Activated naive CD4-positive, alpha-beta T cell treated with anti-CD3 and anti-CD28 coated beads for 36 hours (primary cell): ENCODE measurements at places on chromosomes 12 and 14. TPM values are rescaled to one million over a fixed set of nuclear protein-coding genes. Genes with fewer than 3 reads are reported as not detected.

GRCh38 chr14:50829489-50830043 is 1.4 kb downstream of the NIN start:
- H3K27me3 ChIP-seq: no peaks in the 10 kb centered on the region
- DNase-seq: peak; percentile 22
- peak overlapping the region; percentile 48 for H3K27ac ChIP-seq

DNA sequence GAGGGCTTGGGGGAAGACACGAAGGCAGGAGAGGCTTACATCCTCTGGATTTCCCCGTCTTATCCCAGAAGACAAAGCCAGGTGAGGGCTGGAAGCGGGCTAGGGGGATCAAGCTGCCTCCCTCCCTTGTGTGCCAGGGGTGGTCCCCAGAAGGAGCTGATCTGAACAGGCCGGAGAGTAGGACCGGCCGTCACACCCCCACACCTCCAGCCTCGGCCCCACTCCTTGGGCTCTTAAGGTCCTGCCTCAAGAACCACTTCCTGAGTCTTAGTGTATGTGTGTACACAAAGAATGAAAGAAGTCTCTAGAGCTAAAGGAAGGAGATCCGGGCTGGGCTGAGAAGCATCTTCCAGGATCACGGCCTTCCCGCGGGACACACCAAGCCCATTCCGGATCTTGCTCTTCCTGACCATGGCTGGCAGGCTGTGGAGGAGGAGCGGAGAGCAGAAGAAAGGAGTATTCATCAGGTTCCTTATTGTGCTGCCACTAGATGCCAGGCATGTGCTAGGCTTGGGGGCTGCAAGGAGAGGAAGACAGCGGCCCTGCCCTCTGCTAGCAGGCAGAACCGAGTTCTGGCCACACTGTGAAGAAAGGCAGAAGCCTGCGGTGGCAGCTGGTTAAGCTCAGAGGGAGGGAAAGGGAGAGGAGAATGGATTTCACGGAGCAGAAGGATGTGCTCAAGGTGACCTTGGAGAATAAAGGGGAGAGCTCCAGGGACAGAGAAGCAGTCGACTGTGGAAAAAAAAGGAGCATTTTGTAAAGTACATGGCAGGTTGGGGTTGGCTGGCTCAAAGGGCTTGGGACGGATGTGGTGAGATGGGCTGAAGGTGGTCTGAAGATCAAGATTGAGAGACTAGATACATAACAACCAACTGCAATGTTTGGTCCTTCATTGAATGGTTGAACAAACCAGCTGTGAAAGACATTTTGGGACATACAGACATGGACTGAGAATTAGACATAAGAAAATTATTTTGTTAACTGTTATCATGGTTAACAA is 1.3 kb upstream of the CD63 start:
- peak; percentile 41 for DNase-seq
- no peaks in the 10 kb centered on the region for H3K27me3 ChIP-seq
- peak overlapping the region; percentile 90 for H3K4me3 ChIP-seq
- H3K36me3 ChIP-seq: no peaks in the 10 kb centered on the region

Gene WNT1
- total RNA-seq: not detected

DNA sequence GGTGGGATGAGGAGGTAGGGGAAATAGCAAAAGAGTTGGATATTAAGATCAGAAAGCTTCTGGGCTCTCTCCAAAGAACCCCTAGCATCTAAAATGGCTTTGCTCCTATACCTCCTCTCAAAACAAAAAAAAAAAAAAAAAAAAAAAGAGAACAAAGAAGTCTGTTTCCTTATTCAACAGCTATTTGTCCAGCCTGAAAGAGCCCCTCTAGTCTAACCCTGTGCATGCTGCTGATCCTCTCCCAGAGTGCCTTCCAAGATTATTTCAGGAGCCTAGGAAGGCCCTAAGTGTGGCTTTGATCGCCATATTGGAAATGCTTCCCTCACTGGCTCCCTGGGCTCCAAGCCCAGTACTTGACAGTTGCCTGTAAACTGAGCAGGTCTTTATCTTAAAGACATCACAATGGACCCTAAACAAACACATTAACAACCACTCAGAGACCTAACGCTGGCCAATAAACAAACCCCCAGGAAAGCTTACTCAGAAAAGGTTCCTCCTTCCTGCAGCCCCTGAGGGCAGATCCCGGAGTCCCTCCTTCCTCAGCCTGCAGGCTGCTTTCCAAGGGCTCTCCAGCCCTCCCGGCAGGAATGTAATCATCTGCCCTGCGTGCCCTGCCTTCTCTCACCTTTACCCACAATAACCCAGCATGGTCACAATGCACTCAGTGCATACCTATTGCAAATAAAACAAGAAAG is 17.4 kb upstream of the COL2A1 start:
- H3K27ac ChIP-seq: no peak overlapping the region
- peaks cover 2% of the 10 kb centered on the region for H3K27me3 ChIP-seq
- no peaks in the 10 kb centered on the region for H3K36me3 ChIP-seq
- no peak for DNase-seq
- H3K4me3 ChIP-seq: no peak overlapping the region
- H3K4me1 ChIP-seq: no peaks in the 10 kb centered on the region

- H3K27ac ChIP-seq: no peak overlapping the region
- H3K4me3 ChIP-seq: no peak overlapping the region
- no peaks in the 10 kb centered on the region for H3K36me3 ChIP-seq
- no peak for DNase-seq
- H3K4me1 ChIP-seq: no peaks in the 10 kb centered on the region
These were observed 6.1 kb downstream of the KRT6B start for GRCh38 chr12:52445876-52446275.

Gene NTF3
- not detected for total RNA-seq

Gene GRIN2B
- not detected for total RNA-seq

DNA sequence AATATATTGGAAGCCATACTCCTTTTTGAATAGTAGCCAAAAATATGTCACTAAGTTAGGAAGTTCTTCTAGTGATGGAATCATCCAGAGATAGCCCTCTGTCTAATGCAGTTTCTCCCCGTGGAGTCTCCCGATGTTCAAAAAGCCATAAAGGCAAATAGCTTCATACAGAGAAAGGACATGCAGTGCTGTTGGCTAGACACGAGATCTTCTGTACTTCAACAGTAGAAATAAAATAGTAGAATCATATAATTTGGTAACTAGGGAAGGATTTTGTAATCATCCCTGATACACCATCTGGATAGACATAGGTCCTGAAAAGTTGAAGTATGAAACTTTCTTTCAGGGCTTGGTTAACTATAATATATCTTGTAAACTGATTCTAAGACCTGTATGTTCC is 27.6 kb downstream of the LRFN5 start:
- no peak for DNase-seq
- H3K27ac ChIP-seq: no peak overlapping the region
- no peaks in the 10 kb centered on the region for H3K4me1 ChIP-seq
- H3K36me3 ChIP-seq: no peaks in the 10 kb centered on the region
- H3K27me3 ChIP-seq: peaks cover 9% of the 10 kb centered on the region

GRCh38 chr14:29654901-29655550 is 272.6 kb downstream of the PRKD1 start:
- H3K27ac ChIP-seq: no peak overlapping the region
- no peak for DNase-seq
- H3K36me3 ChIP-seq: no peaks in the 10 kb centered on the region
- H3K4me3 ChIP-seq: no peak overlapping the region
- no peaks in the 10 kb centered on the region for H3K4me1 ChIP-seq

Gene PIANP
- 0.27 TPM for total RNA-seq

Gene ENDOU
- total RNA-seq: 0.15 TPM

GRCh38 chr12:96811083-96811482 is 96.0 kb upstream of the NEDD1 start:
- no peak overlapping the region for H3K27ac ChIP-seq
- H3K4me3 ChIP-seq: no peak overlapping the region
- no peaks in the 10 kb centered on the region for H3K36me3 ChIP-seq
- no peaks in the 10 kb centered on the region for H3K4me1 ChIP-seq

DNA sequence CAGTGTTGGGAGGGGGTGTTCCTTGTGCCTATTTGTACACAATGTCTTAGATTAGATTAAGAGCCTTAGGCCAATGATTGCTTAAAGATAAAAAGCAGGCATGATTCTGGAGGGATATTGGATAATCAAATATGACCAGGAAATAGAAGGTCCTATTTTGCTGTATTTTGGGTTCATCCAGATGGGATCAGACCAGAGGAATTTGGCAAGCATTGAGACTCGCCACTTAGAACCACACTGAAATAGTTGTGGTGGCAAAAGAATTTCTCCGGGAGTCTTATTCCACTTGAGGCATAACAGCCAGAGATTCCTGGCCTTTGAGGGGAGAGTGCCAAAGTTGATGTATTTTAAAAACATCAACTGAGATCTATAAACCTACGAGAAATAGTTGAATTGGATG is 327.2 kb downstream of the RAD51B start:
- no peak overlapping the region for H3K4me3 ChIP-seq
- no peaks in the 10 kb centered on the region for H3K27me3 ChIP-seq
- H3K36me3 ChIP-seq: peaks cover 3% of the 10 kb centered on the region
- H3K4me1 ChIP-seq: peaks cover 16% of the 10 kb centered on the region
- no peak for DNase-seq

DNA sequence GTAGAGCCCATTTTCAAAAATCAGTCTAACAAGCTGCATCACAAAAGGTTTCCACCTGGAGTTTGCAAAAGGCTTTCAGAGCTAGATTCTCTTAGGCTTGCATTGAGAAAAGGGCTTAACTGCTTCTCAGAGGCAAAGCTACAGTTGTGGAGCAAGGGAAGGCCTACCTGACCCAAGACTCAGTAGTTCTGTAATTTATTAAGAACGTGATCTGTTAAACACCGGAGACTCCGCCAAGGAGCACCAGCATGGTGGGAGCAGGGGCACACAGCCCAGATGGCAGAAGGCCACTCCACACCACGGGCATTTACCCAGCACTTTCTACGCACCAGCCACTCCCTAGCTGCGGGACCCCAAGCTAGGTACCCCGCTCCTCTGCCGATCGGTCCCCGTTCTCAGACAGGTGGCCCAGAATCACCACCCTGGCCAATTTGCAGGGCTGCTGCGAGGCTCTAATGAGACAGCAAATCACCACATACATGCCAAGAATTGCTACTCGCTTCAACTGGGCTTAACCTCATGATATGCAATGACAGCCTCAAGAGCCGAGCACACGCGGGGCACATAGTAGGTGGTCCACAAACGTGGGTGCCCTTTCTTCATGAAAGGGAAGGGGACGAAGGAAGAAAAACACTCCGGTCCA is 1.5 kb downstream of the ITPK1 start:
- no peaks in the 10 kb centered on the region for H3K27me3 ChIP-seq
- no peak overlapping the region for H3K27ac ChIP-seq
- peaks cover 24% of the 10 kb centered on the region for H3K4me1 ChIP-seq
- peak overlapping the region; percentile 77 for H3K4me3 ChIP-seq

DNA sequence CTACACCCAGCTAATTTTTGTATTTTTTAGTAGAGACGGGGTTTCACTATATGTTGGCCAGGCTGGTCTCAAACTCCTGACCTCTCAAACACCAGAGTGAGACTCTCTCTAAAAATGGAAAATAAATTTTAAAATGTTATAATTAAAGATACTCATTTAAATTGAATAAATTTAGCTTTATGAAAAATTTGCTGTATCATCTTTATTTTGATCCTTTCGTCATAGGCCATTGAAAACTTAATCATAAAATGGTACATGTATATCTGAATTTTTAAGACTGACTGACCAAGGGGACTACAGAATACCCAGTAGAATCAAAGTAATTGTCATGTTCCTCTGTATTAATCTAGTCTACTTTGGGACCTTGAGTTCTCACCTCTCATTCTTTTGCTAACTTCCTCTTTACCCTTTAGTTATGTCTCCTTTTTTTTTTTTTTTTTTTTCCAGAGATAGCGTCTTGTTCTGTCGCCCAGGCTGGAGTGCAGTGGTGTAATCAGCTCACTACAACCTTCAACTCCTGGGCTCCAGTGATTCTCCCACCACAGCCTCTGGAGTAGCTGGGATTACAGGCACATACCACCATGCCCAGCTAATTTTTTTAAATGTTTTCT is 9.5 kb downstream of the RAB5B start:
- H3K27me3 ChIP-seq: no peaks in the 10 kb centered on the region
- H3K4me3 ChIP-seq: no peak overlapping the region
- H3K27ac ChIP-seq: no peak overlapping the region
- DNase-seq: no peak

Gene CCDC197
- total RNA-seq: not detected

Gene RNASE3
- total RNA-seq: not detected

- no peak for DNase-seq
- H3K27me3 ChIP-seq: peaks cover 16% of the 10 kb centered on the region
- H3K36me3 ChIP-seq: no peaks in the 10 kb centered on the region
- no peaks in the 10 kb centered on the region for H3K4me1 ChIP-seq
- H3K27ac ChIP-seq: no peak overlapping the region
- H3K4me3 ChIP-seq: no peak overlapping the region
These were observed 71.9 kb upstream of the HOXC13 start for GRCh38 chr12:53866727-53867126.

DNA sequence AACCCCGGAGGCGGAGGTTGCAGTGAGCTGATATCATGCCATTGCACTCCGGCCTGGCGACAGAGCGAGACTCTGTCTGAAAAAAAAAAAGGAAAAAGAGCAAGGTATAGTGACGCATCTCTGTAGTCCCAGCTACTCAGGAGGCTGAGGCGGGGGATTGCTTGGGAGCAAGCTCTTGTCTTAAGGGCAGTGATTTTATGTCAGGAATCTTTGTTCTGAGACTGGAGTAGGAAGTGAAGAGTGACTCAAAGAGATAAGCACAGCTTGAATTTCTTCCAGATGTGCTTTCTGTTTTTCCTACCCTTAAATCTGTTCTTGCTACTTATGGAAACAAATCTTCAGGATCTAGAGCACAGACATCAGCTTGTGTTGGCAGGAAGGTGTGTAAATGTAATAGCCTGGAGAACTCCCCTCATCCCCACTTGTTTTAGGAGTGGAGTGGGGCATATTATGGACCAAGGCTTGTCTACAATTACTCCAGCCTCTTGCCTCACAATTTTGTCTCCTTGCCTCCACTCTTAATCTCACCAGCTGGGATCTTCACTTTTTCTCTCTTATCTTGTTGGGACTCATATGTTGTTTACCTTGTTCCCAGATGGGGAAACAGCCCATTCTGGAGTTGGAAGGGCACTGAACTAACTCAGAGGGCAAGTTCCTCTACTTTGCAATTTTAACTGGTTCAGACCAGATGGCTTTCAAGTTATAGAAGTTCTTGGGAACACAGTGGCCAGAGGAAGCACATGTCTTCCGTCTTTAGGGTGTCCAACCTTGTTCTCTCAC is 7.5 kb downstream of the TMED2 start:
- DNase-seq: no peak
- H3K27ac ChIP-seq: peak overlapping the region; percentile 25
- no peaks in the 10 kb centered on the region for H3K27me3 ChIP-seq
- H3K4me3 ChIP-seq: no peak overlapping the region
- peaks cover 28% of the 10 kb centered on the region for H3K36me3 ChIP-seq

Gene RFX4
- total RNA-seq: not detected

DNA sequence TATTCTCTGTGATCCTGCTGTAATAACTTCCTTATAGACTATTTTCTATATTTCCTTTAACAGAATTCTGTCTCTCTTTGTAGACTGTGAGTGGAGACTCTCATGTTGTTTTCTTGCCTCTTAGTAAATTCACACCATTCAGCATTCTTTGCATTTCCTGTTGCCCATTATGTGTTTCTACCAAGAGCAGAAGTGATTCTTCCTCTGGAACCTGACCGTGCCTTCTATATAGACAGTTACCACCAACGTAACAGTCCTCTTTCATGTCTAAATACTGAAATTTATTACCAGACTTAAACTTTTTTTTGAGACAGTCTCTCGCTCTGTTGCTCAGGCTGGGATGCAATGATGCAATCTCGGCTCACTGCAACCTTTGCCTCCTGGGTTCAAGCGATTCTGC is 31.1 kb downstream of the METAP2 start:
- DNase-seq: no peak
- H3K4me3 ChIP-seq: no peak overlapping the region
- peaks cover 17% of the 10 kb centered on the region for H3K4me1 ChIP-seq
- no peaks in the 10 kb centered on the region for H3K27me3 ChIP-seq
- no peak overlapping the region for H3K27ac ChIP-seq

- no peaks in the 10 kb centered on the region for H3K36me3 ChIP-seq
- H3K27ac ChIP-seq: no peak overlapping the region
- H3K27me3 ChIP-seq: no peaks in the 10 kb centered on the region
- H3K4me1 ChIP-seq: no peaks in the 10 kb centered on the region
- H3K4me3 ChIP-seq: no peak overlapping the region
These were observed 12.7 kb downstream of the C14orf132 start for GRCh38 chr14:96051642-96052540.
